ENCODE measurements at places on chromosomes 16 and 17.
A peak's percentile ranks its signal among the peaks of the same experiment; 100 is the strongest.

GRCh38 chr16:78437352-78437968 is 338.0 kb downstream of the WWOX start:
- no peaks in the 10 kb centered on the region for H3K27me3 ChIP-seq
- no peak for DNase-seq
- H3K4me1 ChIP-seq, result no peaks in the 10 kb centered on the region
- H3K27ac ChIP-seq, result no peak overlapping the region

- DNase-seq, result no peak
- H3K4me1 ChIP-seq, result peaks cover 9% of the 10 kb centered on the region
- no peaks in the 10 kb centered on the region for H3K27me3 ChIP-seq
- no peak overlapping the region for H3K27ac ChIP-seq
These were observed 12.3 kb upstream of the CDH15 start for GRCh38 chr16:89159066-89159849.

DNA sequence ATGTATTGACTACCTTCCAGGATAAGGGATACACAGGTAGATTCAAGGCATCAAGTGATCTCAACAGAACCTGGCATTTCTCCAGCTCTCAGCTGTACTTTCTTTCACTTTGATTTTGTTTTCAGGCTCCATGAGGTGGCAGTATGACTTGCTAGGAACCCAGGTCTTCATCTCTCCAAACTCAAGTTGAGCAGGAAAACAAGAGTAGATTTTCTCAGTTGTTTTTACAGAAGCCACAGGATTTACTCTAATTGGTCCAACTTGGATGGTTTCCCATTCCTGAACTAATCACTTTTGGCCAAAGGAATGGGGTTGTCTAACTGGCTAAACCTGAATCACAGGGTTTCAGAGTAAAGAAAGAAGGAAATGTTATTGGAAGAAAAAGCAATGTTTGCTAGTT is 146.6 kb downstream of the TRIM37 start:
- no peak for DNase-seq
- H3K27ac ChIP-seq, result no peak overlapping the region
- H3K36me3 ChIP-seq, result no peaks in the 10 kb centered on the region

- H3K4me3 ChIP-seq, result no peak overlapping the region
- H3K4me1 ChIP-seq, result peaks cover 4% of the 10 kb centered on the region
- no peak overlapping the region for H3K27ac ChIP-seq
- H3K27me3 ChIP-seq, result no peaks in the 10 kb centered on the region
These were observed 2.5 kb upstream of the VASN start for GRCh38 chr16:4369007-4369733.

- H3K36me3 ChIP-seq, result no peaks in the 10 kb centered on the region
- peaks cover 23% of the 10 kb centered on the region for H3K4me1 ChIP-seq
- DNase-seq, result no peak
- H3K27me3 ChIP-seq, result peaks cover 78% of the 10 kb centered on the region
- peak overlapping the region; percentile 61 for H3K4me3 ChIP-seq
- H3K27ac ChIP-seq, result no peak overlapping the region
These were observed 9.9 kb downstream of the TBX4 start for GRCh38 chr17:61461967-61462718.

GRCh38 chr16:27398894-27399853 is 2.8 kb upstream of the IL21R start:
- no peak for DNase-seq
- no peaks in the 10 kb centered on the region for H3K27me3 ChIP-seq
- no peak overlapping the region for H3K4me3 ChIP-seq
- H3K27ac ChIP-seq, result no peak overlapping the region
- peaks cover 35% of the 10 kb centered on the region for H3K4me1 ChIP-seq
- H3K36me3 ChIP-seq, result no peaks in the 10 kb centered on the region

- no peak overlapping the region for H3K4me3 ChIP-seq
- H3K27ac ChIP-seq, result no peak overlapping the region
- H3K36me3 ChIP-seq, result no peaks in the 10 kb centered on the region
- no peaks in the 10 kb centered on the region for H3K27me3 ChIP-seq
- no peak for DNase-seq
These were observed 142.3 kb downstream of the IRF8 start for GRCh38 chr16:86041215-86041614.

DNA sequence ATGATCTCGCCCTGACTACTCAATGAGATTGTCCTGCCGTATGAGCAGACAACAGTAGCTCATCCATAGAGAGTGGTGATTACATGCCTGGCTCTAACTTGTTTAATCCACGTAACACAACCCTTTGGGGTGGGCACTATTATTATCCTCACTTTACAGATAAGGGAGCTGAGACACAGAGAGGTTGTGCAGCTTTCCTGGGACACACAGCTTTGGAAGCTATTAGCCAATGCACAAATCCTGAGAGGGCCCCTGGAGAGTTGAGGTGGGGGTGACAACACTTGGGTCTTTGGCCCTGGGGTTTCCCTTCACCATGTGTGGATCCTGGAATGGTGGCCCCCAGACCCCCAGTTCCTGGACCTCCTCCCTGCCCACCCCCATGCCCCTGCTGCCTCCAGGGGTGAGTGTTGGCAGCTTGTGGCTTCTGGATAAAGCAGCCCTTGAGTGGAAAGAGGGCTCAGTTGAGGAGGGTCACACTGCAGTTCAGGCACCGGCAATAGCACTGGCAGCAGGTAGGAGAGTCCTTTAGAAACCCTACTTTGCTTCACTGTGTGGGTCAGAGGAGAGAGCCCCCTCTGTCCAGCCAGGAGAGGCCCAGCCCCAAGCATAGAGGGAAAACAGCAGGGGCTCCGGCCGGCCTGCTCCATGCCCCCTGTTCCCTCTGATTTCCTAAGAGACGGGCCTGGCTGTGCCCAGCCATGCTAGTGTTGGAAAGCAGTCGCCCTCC is 230.7 kb downstream of the KATNIP start:
- no peaks in the 10 kb centered on the region for H3K36me3 ChIP-seq
- no peak overlapping the region for H3K4me3 ChIP-seq
- H3K4me1 ChIP-seq, result no peaks in the 10 kb centered on the region
- DNase-seq, result no peak

DNA sequence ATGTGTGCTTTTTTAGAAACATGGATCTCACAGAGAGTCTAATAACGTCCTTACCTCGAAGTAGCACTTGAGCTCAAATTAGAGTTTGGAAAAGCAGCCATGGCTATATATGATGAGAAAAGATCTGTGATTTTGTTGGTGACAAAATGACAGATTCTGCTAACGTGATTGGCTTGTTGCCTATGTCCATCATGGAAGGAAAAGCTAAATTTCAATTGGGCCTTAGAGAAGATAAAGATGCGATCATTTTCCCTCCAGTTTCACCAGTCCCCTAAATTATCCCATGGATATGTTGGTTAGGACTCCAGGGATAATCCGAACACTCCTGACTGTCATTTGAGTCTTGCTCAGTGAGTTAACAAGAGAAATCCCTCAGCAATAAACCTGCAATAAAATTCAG is 175.8 kb downstream of the C16orf95 start:
- H3K4me1 ChIP-seq, result no peaks in the 10 kb centered on the region
- peaks cover 13% of the 10 kb centered on the region for H3K27me3 ChIP-seq
- H3K27ac ChIP-seq, result no peak overlapping the region
- DNase-seq, result no peak

DNA sequence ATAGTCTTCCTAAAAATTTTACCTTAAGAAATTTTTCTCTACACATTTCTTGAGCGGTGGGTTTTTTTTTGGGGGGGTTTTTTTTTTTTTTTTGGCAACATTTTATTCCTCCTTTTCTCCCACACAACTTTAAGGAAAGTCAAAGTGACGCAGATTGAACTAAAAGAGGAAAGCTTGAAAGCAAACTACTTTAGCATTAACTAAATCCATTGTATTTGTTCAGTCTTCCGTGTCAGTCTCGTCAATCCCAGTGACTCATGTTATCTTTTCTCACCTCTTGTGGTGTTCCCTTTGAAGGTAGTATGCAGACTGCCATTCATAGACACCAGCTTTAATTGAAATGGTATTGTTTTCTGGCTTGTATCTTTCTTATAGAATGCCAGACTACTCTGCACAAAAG is 39.3 kb downstream of the TADA2A start:
- no peaks in the 10 kb centered on the region for H3K27me3 ChIP-seq
- H3K4me1 ChIP-seq, result no peaks in the 10 kb centered on the region
- H3K36me3 ChIP-seq, result no peaks in the 10 kb centered on the region
- H3K27ac ChIP-seq, result no peak overlapping the region

GRCh38 chr16:79535130-79535529 is 65.4 kb downstream of the MAF start:
- no peaks in the 10 kb centered on the region for H3K4me1 ChIP-seq
- no peak overlapping the region for H3K4me3 ChIP-seq
- no peaks in the 10 kb centered on the region for H3K27me3 ChIP-seq
- no peak for DNase-seq

- H3K36me3 ChIP-seq, result no peaks in the 10 kb centered on the region
- H3K4me3 ChIP-seq, result no peak overlapping the region
- peaks cover 12% of the 10 kb centered on the region for H3K27me3 ChIP-seq
- no peak for DNase-seq
These were observed 82.8 kb downstream of the MYH13 start for GRCh38 chr17:10290041-10290440.

DNA sequence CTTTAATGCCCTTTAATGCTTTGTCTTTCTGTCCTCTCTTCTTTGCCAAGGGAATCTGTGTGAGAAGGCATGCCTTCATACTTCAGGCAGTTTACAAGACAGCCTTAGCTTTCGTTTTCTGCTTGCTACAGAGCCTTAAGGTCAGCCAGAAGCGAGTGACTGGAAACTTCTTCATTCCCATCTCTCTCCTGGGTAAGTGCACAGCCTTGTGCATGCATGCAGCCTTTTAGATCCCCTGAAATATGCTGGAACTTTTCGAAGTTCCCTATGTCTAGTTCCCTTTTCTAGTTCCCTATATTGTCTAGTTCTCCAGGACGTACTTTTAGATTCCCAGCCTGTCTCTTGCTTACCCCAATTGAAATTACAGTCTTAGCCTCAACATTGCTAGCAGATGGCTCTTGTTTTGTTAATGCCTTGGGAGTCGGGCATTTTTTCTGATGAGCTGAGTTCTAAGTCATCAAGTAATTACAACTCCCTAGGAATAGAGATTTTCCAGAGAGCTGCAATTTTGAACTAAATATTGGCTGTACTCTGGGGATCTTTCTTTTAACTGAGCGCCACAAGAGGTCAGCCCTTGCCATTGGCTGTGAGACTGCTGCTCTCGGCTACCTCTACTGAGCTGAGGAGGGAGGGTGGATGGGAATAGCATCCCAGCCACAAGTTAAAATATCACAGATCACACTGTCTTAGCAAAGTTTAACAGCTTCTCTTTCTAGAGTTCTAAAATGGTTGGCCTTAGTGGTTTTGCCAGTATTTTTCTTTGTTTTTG is 22.7 kb upstream of the PPM1D start:
- H3K27ac ChIP-seq, result no peak overlapping the region
- H3K27me3 ChIP-seq, result peaks cover 2% of the 10 kb centered on the region
- peak overlapping the region; percentile 5 for H3K4me3 ChIP-seq
- no peaks in the 10 kb centered on the region for H3K36me3 ChIP-seq
- H3K4me1 ChIP-seq, result no peaks in the 10 kb centered on the region

- H3K27me3 ChIP-seq, result no peaks in the 10 kb centered on the region
- no peaks in the 10 kb centered on the region for H3K4me1 ChIP-seq
- no peaks in the 10 kb centered on the region for H3K36me3 ChIP-seq
- no peak overlapping the region for H3K4me3 ChIP-seq
- no peak overlapping the region for H3K27ac ChIP-seq
- no peak for DNase-seq
These were observed 120.3 kb upstream of the ADAMTS18 start for GRCh38 chr16:77555126-77555525.

DNA sequence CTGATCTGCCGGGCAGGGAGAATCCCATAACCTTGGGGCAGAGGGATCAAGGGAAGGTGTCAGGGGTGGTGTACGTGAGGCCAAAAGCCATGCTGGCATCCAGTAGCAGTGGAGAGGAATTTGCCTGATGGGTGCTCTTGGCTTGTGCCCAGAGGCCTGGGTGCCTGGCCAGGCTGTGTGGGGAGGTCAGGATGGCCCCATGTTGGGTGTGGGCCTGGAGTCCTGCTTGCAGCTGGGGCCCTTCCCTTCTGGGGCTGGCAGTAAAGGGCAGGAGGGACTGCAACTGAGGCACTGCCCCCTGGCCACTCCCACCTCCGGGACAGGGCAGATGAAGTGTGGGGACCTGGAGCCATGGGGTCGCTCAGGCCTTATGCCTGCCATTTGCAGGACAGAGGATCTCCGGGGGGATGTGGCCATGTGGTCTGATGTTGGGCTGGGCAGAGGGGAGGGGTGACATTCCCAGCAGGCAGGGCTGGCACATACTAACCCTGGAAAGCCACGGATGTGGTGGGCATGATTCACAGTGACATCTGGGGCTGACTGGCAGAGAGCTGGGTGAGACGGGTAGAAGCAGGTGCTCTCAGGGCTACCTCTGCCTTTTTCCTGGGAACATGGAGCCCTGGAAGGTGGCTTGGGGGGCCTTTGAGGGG is 3.5 kb downstream of the FMNL1 start:
- no peaks in the 10 kb centered on the region for H3K27me3 ChIP-seq
- H3K36me3 ChIP-seq, result peaks cover under 1% of the 10 kb centered on the region
- peaks cover 42% of the 10 kb centered on the region for H3K4me1 ChIP-seq
- DNase-seq, result no peak

GRCh38 chr17:282000-282911 is 70.4 kb downstream of the RPH3AL start:
- no peak for DNase-seq
- no peaks in the 10 kb centered on the region for H3K27me3 ChIP-seq
- no peaks in the 10 kb centered on the region for H3K36me3 ChIP-seq
- H3K4me1 ChIP-seq, result no peaks in the 10 kb centered on the region
- no peak overlapping the region for H3K27ac ChIP-seq

GRCh38 chr16:11497851-11498289 is 88.8 kb downstream of the LITAF start:
- H3K36me3 ChIP-seq, result no peaks in the 10 kb centered on the region
- no peak overlapping the region for H3K4me3 ChIP-seq
- H3K4me1 ChIP-seq, result peaks cover 22% of the 10 kb centered on the region
- DNase-seq, result no peak
- no peak overlapping the region for H3K27ac ChIP-seq

- H3K36me3 ChIP-seq, result no peaks in the 10 kb centered on the region
- no peak overlapping the region for H3K27ac ChIP-seq
- H3K27me3 ChIP-seq, result no peaks in the 10 kb centered on the region
- no peak overlapping the region for H3K4me3 ChIP-seq
- no peaks in the 10 kb centered on the region for H3K4me1 ChIP-seq
These were observed 70.8 kb downstream of the MAP2K6 start for GRCh38 chr17:69485251-69485661.

DNA sequence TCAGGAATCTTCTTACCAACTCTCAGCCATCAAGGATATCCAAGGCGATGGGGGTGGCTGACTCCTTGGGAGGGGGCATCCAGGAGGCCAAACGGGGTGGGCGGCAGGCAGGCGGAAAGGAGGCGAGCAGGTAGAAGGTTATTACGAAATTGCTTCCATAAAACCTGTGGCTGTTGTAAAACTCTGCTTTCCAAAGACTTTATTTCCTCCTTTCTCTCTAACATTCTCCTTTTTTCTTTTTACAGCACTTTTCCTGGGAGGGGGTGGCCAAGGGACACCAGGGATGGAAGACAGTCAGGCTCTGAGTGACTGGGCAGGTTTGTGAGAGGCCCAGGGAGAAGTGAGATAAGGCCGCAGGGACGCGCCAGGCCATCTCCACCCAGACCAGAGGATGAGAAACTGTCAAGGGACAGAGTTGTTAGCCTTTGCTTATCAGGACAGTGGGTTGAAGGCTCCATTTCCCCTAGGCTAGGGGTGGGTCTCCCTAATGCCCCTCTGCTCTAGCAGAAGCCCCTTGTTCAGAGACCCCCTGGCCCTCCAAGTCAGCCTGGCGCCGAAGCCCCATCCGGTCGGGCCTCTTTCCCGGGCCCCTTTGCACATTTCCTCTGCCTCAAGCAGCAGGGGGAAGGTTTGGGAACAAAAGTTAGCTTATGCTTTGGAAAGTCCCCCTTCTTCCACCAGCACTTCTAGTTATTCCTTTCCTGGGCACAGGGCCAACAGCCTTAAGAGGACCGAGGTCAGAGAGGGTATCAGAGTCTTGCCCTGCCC is 5.0 kb upstream of the HOXB9 start:
- peaks cover 7% of the 10 kb centered on the region for H3K4me1 ChIP-seq
- peaks cover 93% of the 10 kb centered on the region for H3K27me3 ChIP-seq
- no peak overlapping the region for H3K4me3 ChIP-seq
